ENCODE measurements at places on chromosomes 1 and 21. TPM values are rescaled to one million over a fixed set of nuclear protein-coding genes. Genes with fewer than 3 reads are reported as not detected.

GRCh38 chr1:227753999-227754711, 18.9 kb downstream of the SNAP47 start:
- H3K36me3 ChIP-seq: peaks cover 10% of the 10 kb centered on the region
- DNase-seq: peak; percentile 71
- H3K27ac ChIP-seq: peak overlapping the region; percentile 77
- H3K4me1 ChIP-seq: peaks cover 84% of the 10 kb centered on the region

The CALML6 gene
- not detected for total RNA-seq

DNA sequence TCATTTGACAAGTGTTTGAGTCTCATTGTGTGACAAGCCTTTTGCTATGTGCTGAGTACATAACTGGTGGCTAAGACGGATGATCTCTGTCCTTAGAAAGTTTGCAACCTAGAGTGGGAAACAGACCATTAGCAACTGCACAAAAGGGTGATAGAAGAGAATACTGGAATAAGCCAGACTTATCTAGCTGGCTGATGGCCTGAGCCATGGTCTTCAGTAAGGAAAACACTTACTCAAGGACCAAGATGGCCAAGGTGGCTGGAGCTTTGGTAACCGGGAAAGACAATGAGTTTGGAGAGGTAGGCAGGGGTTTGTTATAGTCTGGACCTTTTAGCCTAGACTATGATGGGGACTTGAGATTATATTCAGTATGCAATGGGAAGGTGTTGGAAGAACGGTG, 1.6 kb upstream of the TAF12 start:
- H3K27me3 ChIP-seq: no peaks in the 10 kb centered on the region
- no peaks in the 10 kb centered on the region for H3K36me3 ChIP-seq
- H3K4me1 ChIP-seq: peaks cover 79% of the 10 kb centered on the region
- DNase-seq: no peak

The SPATA21 gene
- not detected for total RNA-seq

The SLC9C2 gene
- total RNA-seq: not detected

GRCh38 chr1:221793439-221794078, 51.7 kb upstream of the DUSP10 start:
- H3K27me3 ChIP-seq: no peaks in the 10 kb centered on the region
- no peak overlapping the region for H3K27ac ChIP-seq

All from left ventricle myocardium inferior (tissue), 1 donor.